Hair follicular keratinocyte (primary cell): ENCODE measurements at places on chromosomes 11 and 22. TPM values are rescaled to one million over a fixed set of nuclear protein-coding genes. Genes with fewer than 3 reads are reported as not detected.

The MMP3 gene
- 0.78 and 5.9 TPM in 2 replicates for total RNA-seq

The CTSF gene
- 3.9 and 5.0 TPM in 2 replicates for total RNA-seq

The MOV10L1 gene
- not detected in 2 replicates for total RNA-seq

The UBQLNL gene
- not detected in 2 replicates for total RNA-seq

The LGALS12 gene
- total RNA-seq: not detected in 2 replicates

The NCAM1 gene
- 0.31 TPM in 1 of 2 replicates, not detected in the other for total RNA-seq

The MMP27 gene
- not detected in 2 replicates for total RNA-seq

The MPPED2 gene
- total RNA-seq: not detected in 2 replicates

The KLHL35 gene
- 0.34 and 1.2 TPM in 2 replicates for total RNA-seq

The PACS1 gene
- total RNA-seq: 15.4 and 21.0 TPM in 2 replicates

The MAP6 gene
- 0.38 and 1.4 TPM in 2 replicates for total RNA-seq

The RIC3 gene
- 0.16 TPM in 1 of 2 replicates, not detected in the other for total RNA-seq

The MIOX gene
- total RNA-seq: not detected in 2 replicates

The PGA5 gene
- not detected in 2 replicates for total RNA-seq

The MS4A8 gene
- total RNA-seq: not detected in 2 replicates

The TMEM191C gene
- total RNA-seq: 0.08 and 0.47 TPM in 2 replicates

The IMMP1L gene
- total RNA-seq: 13.1 and 24.6 TPM in 2 replicates

The MS4A12 gene
- total RNA-seq: not detected in 2 replicates

The CBX7 gene
- 1.1 and 4.2 TPM in 2 replicates for total RNA-seq

The DDX25 gene
- total RNA-seq: 0.62 TPM in 1 of 2 replicates, not detected in the other

The UPK3A gene
- total RNA-seq: not detected in 2 replicates

The GAL gene
- total RNA-seq: 5.4 and 6.1 TPM in 2 replicates

The OR51B5 gene
- not detected in 2 replicates for total RNA-seq

The PRODH gene
- total RNA-seq: 0.62 and 0.72 TPM in 2 replicates

The MTFP1 gene
- 20.7 and 61.8 TPM in 2 replicates for total RNA-seq

The PANX2 gene
- 0.04 and 0.62 TPM in 2 replicates for total RNA-seq

The ADAMTS8 gene
- not detected in 2 replicates for total RNA-seq

The SLC22A9 gene
- not detected in 2 replicates for total RNA-seq

The KDM4D gene
- total RNA-seq: 1.2 and 2.1 TPM in 2 replicates

The TH gene
- total RNA-seq: 0.16 and 0.76 TPM in 2 replicates

The APOBEC3G gene
- total RNA-seq: 8.4 and 20.9 TPM in 2 replicates

The INPP5J gene
- 0.08 and 0.34 TPM in 2 replicates for total RNA-seq
